Transverse colon (tissue), 4 donors: ENCODE measurements at places on chromosomes 7 and 10. TPM values are rescaled to one million over a fixed set of nuclear protein-coding genes. Genes with fewer than 3 reads are reported as not detected.
A peak's percentile ranks its signal among the peaks of the same experiment; 100 is the strongest.

MCM10 gene
- 0.75 TPM for total RNA-seq

NUDCD3 gene
- 76.7 TPM for total RNA-seq

ELAPOR2 gene
- total RNA-seq: 20.9 TPM

FAM221A gene
- 12.8 TPM for total RNA-seq

ZNF503 gene
- 7.1 TPM for total RNA-seq

TRIM73 gene
- total RNA-seq: 0.96 TPM

IDI2 gene
- not detected for total RNA-seq

MAP3K8 gene
- 13.8 TPM for total RNA-seq

DNA sequence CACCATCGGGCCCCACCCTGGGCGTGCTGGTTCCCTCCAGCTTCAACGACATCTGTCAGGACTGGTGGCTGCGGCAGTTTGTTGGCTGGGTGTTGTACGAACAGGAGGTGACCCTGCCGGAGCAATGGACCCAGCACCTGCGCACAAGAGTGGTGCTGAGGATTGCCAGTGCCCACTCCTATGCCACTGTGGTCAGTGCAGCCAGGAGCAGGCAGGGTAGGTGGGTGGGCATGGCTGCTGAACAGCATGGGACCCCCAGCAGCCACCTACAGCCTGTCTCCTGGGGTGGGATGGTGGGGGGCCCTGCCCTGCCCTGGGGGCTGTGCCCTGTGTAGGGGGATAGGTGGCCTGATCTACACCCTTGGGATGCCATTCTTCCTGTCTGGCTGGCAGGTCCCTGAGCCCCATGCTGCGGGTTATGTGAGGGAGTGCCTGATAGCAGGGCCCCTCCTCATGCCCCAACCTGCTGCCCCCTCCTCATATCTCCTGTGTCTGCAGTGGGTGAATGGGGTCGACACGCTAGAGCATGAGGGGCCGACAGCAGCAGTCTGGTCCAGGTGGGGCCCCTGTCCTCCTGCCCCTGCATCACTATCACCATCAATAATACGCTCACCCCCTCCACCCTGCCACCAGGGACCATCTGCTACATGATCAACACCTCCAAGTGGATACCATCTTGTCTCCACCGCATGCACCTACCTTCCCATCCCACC is 56.9 kb downstream of the ZNF727 start:
- no peak for DNase-seq
- no peak overlapping the region for H3K27ac ChIP-seq
- no peaks in the 10 kb centered on the region for H3K4me1 ChIP-seq
- no peak overlapping the region for H3K4me3 ChIP-seq
- H3K27me3 ChIP-seq: no peaks in the 10 kb centered on the region

- peak overlapping the region; percentile 38 for H3K27ac ChIP-seq
- no peaks in the 10 kb centered on the region for H3K36me3 ChIP-seq
- H3K4me1 ChIP-seq: no peaks in the 10 kb centered on the region
- H3K27me3 ChIP-seq: no peaks in the 10 kb centered on the region
- no peak for DNase-seq
- H3K4me3 ChIP-seq: no peak overlapping the region
Measured at GRCh38 chr7:101901661-101902491, 84.5 kb downstream of the CUX1 start.

GRCh38 chr10:51689536-51689935 is 9.9 kb downstream of the CSTF2T start:
- DNase-seq: no peak
- no peaks in the 10 kb centered on the region for H3K27me3 ChIP-seq
- no peak overlapping the region for H3K4me3 ChIP-seq
- no peaks in the 10 kb centered on the region for H3K36me3 ChIP-seq
- no peaks in the 10 kb centered on the region for H3K4me1 ChIP-seq
- H3K27ac ChIP-seq: no peak overlapping the region

DNA sequence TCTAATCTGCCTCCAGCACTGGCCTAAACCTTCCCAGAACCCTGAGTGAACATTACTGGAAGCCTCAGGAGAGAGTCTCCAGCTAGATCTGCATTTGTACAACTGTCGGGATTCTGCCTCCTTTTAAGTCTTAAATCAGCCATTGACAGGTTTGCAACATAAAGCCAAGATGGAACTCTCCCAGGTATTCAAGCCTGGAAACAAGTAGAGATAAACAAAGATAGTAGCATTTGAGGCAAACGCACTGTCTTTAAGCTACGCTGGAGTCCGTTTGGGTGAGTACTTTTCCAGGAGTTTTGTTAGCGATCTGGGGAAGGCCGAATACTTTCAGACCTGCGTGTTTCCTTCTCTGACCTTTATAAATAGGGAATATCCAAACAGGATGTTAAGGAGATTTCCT is 317.2 kb upstream of the FZD8 start:
- H3K27me3 ChIP-seq: no peaks in the 10 kb centered on the region
- no peak overlapping the region for H3K4me3 ChIP-seq
- DNase-seq: no peak
- H3K4me1 ChIP-seq: peaks cover 7% of the 10 kb centered on the region

GRCh38 chr7:50531401-50531911 is 33.7 kb downstream of the DDC start:
- peaks cover 12% of the 10 kb centered on the region for H3K4me1 ChIP-seq
- DNase-seq: no peak
- no peaks in the 10 kb centered on the region for H3K36me3 ChIP-seq
- no peak overlapping the region for H3K27ac ChIP-seq
- H3K4me3 ChIP-seq: no peak overlapping the region

GRCh38 chr7:101066833-101067177 is 18.5 kb upstream of the TRIM56 start:
- H3K27ac ChIP-seq: no peak overlapping the region
- no peaks in the 10 kb centered on the region for H3K36me3 ChIP-seq
- H3K4me3 ChIP-seq: no peak overlapping the region
- H3K4me1 ChIP-seq: no peaks in the 10 kb centered on the region
- no peak for DNase-seq

DNA sequence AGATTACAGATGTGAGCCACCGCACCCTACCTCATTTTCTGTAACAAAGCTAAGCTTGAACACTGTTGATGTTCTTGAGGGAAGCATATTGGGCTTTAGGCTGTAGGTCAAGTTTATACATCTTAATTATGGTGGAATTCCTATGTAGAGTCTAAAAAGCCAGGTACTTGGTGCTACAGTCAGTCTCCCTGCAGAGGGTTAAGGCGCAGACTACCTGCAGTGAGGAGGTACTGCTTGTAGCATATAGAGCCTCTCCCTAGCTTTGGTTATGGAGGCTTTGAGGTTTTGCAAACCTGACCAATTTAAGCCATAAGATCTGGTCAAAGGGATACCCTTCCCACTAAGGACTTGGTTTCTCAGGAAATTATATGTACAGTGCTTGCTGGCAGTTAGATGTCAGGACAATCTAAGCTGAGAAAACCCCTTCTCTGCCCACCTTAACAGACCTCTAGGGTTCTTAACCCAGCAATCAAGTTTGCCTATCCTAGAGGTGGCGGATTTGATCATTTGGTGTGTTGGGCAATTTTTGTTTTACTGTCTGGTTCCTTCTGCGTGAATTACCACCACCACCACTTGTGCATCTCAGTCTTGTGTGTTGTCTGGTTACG is 6.0 kb downstream of the PPIA start:
- peaks cover 23% of the 10 kb centered on the region for H3K4me1 ChIP-seq
- H3K27ac ChIP-seq: no peak overlapping the region
- peaks cover 48% of the 10 kb centered on the region for H3K36me3 ChIP-seq
- no peak overlapping the region for H3K4me3 ChIP-seq

- H3K4me3 ChIP-seq: no peak overlapping the region
- no peak overlapping the region for H3K27ac ChIP-seq
- DNase-seq: no peak
Measured at GRCh38 chr10:103481974-103482531, 3.0 kb upstream of the CALHM3 start.

- H3K27ac ChIP-seq: peak overlapping the region; percentile 29
- DNase-seq: peak; percentile 50
- peaks cover 11% of the 10 kb centered on the region for H3K4me1 ChIP-seq
- H3K27me3 ChIP-seq: no peaks in the 10 kb centered on the region
- no peaks in the 10 kb centered on the region for H3K36me3 ChIP-seq
- H3K4me3 ChIP-seq: no peak overlapping the region
Measured at GRCh38 chr10:88064608-88065382, 201.4 kb downstream of the PTEN start.

DNA sequence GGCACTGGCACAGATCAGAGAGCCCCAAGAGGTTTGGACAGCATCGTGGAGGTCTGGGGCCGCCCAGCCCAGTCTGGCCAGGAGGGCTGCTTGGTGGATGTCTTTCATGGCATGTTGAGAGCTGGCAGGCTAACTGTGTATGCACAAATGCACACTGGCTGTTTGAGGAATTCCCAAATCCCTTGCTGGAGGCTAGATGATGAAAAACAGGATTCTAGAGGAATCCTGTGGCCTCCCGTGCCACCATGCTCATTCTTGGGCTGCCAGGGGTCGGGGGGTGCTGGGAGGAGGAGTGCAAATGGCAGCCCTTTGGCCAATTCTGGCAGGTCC is 26.5 kb downstream of the LEP start:
- DNase-seq: no peak
- peak overlapping the region; percentile 42 for H3K27ac ChIP-seq
- H3K27me3 ChIP-seq: peaks cover 33% of the 10 kb centered on the region
- no peak overlapping the region for H3K4me3 ChIP-seq
- H3K36me3 ChIP-seq: no peaks in the 10 kb centered on the region

GRCh38 chr7:150877536-150877935 is 25.2 kb downstream of the AOC1 start:
- peak overlapping the region; percentile 9 for H3K27ac ChIP-seq
- DNase-seq: no peak
- H3K4me1 ChIP-seq: no peaks in the 10 kb centered on the region
- H3K4me3 ChIP-seq: no peak overlapping the region
- no peaks in the 10 kb centered on the region for H3K27me3 ChIP-seq

- no peak for DNase-seq
- H3K4me1 ChIP-seq: peaks cover 52% of the 10 kb centered on the region
- no peak overlapping the region for H3K4me3 ChIP-seq
- peaks cover 14% of the 10 kb centered on the region for H3K36me3 ChIP-seq
- H3K27ac ChIP-seq: peak overlapping the region; percentile 85
Measured at GRCh38 chr10:79275431-79275851, 71.8 kb upstream of the PPIF start.

DNA sequence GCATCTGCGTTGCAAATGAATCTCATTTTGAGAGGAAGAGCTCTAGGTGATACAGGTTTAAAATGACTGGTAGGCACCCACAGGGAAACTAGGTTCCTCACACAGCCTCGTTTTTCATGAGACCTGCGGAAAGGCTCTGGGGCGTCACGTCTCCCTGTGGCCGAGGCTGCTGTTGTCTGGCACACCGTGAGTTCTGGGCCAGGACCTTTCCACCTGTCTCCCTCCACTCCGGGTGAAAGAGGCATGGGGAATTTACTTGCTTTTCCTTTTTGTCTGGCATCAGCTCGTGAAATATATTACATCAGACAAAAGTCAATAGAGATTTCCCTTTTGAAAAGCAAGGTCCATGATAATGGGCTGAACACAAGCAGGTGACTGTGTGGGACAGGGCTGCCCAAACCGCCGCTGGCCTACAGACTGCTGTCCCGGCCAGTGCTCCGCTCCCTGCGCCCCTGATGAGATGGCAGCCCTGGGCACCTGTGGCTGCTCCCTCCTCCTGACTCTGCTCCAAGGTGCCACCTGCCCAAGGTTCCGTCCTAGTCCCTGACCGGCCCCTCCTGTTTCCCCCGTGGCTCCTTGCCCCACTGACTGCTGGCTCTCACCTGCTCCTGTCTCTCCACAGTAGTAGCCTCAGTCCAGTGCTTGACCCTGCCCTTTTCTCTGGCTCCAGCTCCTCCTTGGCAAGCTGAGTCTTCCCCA is 109.6 kb downstream of the NKX6-2 start:
- H3K27me3 ChIP-seq: no peaks in the 10 kb centered on the region
- no peaks in the 10 kb centered on the region for H3K4me1 ChIP-seq
- no peak overlapping the region for H3K27ac ChIP-seq
- no peaks in the 10 kb centered on the region for H3K36me3 ChIP-seq
- H3K4me3 ChIP-seq: no peak overlapping the region
- DNase-seq: no peak

- peaks cover 51% of the 10 kb centered on the region for H3K27me3 ChIP-seq
- H3K36me3 ChIP-seq: no peaks in the 10 kb centered on the region
- no peak for DNase-seq
- H3K27ac ChIP-seq: no peak overlapping the region
- H3K4me3 ChIP-seq: no peak overlapping the region
Measured at GRCh38 chr7:128350708-128351295, 7.1 kb upstream of the RBM28 start.
